ENCODE measurements at places on chromosomes 2 and 18.

DNA sequence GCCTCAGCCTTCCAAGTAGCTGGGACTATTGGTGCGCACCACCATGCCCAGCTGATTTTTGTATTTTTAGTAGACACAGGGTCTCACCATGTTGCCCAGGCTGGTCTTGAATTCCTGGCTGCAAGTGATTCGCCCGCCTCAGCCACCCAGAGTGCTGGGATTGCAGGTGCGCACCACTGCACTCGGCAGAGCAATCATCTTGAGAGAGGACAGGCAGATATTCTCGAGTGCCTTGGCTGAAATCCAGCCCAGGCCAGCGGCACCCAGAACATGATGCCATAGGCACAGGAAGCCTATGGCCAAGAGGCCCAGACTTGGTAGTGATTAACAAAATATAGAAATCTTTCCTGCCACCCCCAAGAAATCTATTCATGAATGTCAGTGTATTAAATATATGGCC is 58.0 kb upstream of the PEX13 start:
- no peak for DNase-seq

- DNase-seq, result no peak
Observed at GRCh38 chr2:20590704-20591515, 60.0 kb downstream of the HS1BP3 start.

DNA sequence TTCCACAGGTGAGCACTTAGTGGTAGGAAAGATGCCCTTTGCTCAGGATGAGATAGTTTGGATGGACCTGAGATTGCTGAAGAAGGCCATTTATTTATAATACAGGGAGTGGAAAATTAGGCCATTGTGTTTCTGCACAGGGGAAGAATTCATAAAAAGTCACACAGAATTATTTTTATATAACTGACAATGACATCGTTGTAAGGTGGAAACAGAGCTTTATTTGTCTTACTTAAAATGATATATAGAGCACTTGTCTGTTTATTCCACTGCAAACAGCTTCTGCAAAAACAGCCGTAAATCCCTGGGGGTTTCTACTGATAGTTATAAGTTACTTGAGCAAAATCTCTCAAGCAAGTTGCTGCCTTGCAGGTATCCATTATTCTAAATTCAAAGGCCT is 158.1 kb upstream of the ZNF521 start:
- no peak for DNase-seq

DNA sequence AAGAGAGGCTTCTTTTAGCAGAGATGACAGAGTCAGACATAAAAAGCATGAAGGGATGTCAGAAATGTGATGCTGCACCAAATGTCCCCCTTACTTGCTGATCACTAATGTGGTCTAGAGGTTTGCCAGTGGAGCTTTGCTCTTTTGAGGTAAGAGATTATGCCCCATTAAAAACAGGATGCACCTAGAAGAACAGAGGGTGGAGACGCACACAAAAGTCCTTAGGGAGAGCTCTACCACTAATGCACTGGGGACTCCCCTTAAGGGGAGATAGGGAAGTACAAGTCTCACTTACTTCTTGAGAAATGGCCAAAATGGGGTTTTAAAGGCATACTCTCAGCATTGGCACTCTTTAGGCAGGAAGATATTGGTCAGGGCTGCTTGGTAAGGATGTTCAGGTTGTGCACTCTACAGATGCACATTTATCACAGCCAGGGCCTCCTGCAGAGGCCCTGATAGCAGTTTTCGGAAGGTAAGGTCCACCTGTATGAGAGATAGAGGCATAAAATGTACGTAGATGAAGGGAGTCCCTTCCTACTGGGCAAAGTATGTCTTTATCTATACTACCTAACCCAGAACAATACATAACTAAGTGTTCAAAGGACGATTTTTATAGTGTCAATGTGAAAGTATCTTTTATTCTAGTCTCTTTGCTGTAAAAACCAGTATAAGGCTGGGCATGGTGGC is 17.0 kb upstream of the SCYGR1 start:
- no peak for DNase-seq

DNA sequence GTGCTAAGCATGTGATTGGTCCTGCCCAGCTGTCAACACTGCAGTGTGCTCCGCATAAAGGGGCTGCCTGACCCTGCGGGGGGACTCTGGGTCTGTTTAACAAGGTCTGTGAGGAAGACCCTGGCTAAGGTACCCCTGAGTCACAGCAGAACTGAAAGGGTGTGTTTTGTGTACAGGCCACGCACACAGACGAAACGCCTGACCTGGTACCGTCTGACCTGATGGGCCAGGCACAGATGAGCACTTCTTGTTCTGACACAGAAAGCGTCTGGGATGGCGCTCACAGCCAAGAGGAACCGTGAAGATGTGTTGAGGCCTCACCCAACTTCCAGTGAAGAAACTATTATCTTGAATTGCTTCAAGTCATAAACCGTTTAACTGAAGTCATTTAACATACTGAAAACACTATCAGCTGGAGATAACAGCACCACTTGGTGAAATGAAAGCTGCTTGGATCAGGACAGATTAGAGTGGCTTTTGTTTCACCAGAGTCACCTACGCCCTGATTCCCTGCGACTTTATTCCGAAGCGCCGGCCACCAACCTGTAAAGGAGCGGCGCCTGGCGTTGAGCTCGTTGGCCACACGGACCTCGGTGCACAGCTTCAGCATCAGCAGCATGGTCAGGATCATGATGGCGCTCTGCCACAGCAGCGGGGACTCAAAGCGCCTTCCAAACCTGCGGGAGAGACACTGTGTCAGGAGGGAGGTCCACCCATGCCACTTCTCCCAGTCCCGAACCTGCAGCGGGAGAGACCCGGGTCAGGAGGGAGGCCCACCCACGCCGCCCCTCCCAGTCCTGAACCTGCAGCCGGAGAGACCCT is 8.5 kb downstream of the SLC66A2 start:
- DNase-seq, result no peak

- DNase-seq, result no peak
Observed at GRCh38 chr2:187497858-187498463, 49.9 kb upstream of the CALCRL start.

- no peak for DNase-seq
Observed at GRCh38 chr2:8322634-8323033, 359.2 kb upstream of the ID2 start.

GRCh38 chr2:97808816-97809215 is 95.4 kb downstream of the ZAP70 start:
- no peak for DNase-seq

- DNase-seq, result no peak
Observed at GRCh38 chr2:151071382-151071781, 190.3 kb downstream of the RBM43 start.

DNA sequence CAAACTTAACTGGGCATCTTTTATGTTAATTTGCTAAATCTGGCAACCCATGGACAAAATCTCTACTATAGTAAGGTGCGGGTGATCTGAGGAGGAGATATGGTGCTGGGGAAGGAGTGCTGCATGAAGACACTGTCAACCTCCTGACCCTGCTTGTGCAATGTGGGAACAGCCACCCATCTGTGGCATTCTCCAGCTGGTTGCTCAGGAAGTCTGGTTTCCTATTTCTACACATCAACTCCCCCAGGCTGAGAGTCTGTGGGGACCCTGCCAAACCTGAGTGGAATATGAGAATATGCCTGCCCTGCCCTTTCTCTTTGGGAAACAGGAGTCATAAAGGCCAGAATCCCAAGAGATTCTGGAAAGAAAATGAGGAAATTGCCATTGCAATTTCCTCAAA is 60.1 kb upstream of the PAX3 start:
- DNase-seq, result no peak

- no peak for DNase-seq
Observed at GRCh38 chr2:16561676-16562075, 104.0 kb downstream of the CYRIA start.

DNA sequence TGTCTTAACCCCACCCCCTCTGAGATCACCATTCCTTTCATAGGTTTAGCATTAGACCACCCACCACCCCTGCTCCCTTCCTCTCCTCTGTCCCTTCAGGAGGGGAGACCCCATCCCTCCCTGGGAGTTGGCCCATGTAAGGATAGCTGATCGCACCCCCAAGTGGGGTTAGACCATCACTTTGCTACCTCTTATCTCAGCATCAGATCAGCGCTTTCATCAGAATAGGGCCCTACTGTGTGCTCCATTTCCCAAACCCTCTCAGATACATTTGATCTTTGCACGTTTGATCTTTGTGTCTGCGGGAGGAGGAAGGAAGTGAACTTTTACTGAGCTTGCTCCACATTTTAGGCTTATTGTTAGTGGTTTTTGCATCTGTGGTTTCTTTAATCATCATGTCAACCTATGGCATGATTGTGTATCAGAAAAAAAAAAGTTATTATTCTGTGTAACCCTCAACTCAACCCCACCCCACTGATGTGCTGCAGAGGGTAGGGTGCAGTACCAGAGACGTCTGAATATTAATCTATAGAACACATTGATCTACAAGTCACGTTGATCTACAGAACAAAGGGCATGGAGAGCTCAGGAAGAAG is 81.2 kb downstream of the PDCL3 start:
- DNase-seq, result no peak

- no peak for DNase-seq
Observed at GRCh38 chr2:148643421-148643820, 1.1 kb upstream of the EPC2 start.

GRCh38 chr2:54464341-54464740 is 8.2 kb downstream of the SPTBN1 start:
- DNase-seq, result no peak

GRCh38 chr2:2127467-2127866 is 203.6 kb downstream of the MYT1L start:
- peak; percentile 30 for DNase-seq

GRCh38 chr2:126674075-126674744 is 18.3 kb downstream of the GYPC start:
- no peak for DNase-seq

DNA sequence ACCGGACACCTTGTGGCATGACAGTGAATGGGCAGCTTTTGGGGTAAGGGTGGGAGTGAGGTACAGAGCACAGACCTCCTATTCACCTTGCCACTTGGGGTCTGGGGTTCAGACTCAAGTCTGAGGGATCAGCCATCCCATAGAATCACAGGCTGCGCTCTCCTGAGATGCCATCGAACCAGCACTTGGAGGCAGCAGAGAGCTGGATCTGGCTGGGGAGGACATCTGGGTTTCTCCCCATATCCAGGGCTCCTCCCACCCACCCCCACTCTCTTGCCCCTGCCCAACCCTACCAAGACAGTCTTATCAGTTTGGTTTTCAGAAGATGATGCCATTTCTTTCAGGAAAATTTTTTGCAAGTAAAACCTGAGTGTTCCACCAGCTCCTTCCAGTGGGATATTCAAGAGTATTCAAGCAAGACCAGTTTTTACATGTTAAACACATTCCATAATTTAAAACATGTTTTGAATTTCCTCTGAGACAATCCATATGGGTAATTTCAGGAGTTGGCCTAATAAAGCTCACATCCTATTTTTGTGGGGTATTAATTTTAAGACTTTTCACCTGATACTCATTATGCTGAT is 29.2 kb upstream of the TEX44 start:
- peak; percentile 37 for DNase-seq

- peak; percentile 71 for DNase-seq
Observed at GRCh38 chr2:98731041-98731893, at the start of gene MGAT4A. Gene MGAT4A (minus strand): TSS chr2:98731132. CDS start chr2:98726332, 4,800 bp downstream.

GRCh38 chr2:66790651-66791181 is 355.8 kb downstream of the MEIS1 start:
- no peak for DNase-seq

GRCh38 chr2:197115325-197115724 is 188.8 kb upstream of the PGAP1 start:
- no peak for DNase-seq

DNA sequence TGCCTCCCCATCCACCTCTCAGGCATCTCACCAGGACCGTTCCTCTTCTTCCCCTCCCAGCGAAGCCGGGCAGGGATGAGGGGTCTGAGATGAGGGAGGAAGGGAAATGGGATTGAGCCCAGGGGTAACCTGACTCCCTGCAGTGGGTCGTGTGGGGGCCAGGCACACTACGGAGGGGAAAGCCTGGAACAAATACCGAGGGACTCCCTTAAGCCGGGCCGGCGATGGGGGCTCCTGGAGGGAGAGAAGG is 250 bp upstream of the SPEG start:
- DNase-seq, result no peak

DNA sequence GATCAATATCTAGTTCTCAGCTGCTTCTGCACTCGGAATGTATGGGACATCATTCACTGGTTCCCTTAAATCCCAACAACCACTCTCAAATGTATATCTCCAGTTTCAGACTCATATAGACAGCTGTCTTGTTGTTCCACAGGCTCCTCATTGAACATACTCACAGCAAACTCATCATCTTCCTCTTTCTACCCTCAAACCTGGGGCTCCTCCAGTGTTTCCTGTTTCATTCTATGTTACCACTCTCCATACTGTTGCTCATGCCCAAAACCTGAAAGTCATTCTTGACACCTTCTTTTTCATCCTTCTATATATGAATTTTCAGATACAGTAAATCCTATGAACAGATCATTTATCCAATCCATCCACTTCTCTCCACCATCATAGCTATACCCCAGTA is 18.7 kb upstream of the REL start:
- DNase-seq, result no peak

GRCh38 chr18:63079114-63079513 is 240.5 kb downstream of the BCL2 start:
- no peak for DNase-seq

Data from occipital lobe (tissue), 3 donors.